Activated CD8-positive, alpha-beta memory T cell treated with anti-CD3 and anti-CD28 coated beads for 1 hour (primary cell): ENCODE measurements at places on chromosomes 2 and 18.

- no peak for DNase-seq
Observed at GRCh38 chr18:45386041-45386655, 229.1 kb upstream of the SLC14A2 start.

GRCh38 chr2:207153266-207153975 is 12.3 kb downstream of the KLF7 start:
- DNase-seq: no peak

DNA sequence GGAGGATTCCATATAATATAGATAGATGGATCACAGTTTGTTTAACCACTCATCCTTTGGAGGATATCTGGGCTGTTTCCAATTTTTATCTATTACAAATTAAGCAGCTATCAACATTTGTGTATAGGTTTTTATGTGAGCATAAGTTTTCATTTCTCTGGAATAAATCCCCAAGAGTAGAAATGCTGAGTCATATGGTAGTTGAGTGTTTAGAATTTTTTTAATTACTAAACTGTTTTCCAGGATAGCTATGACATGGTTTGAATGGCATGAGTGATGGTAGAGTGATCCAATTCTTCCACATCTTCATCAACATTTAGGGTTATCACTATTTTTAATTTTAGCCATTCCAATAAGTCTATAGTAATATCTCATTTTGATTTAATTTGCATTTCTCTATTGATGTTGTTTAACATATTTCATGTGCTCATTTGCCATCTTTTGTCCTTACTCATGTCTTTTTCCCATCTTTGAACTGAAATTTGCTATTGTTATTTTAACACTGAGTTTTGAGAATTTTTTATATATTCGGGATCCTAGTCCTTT is 31.4 kb downstream of the ABCB11 start:
- no peak for DNase-seq

DNA sequence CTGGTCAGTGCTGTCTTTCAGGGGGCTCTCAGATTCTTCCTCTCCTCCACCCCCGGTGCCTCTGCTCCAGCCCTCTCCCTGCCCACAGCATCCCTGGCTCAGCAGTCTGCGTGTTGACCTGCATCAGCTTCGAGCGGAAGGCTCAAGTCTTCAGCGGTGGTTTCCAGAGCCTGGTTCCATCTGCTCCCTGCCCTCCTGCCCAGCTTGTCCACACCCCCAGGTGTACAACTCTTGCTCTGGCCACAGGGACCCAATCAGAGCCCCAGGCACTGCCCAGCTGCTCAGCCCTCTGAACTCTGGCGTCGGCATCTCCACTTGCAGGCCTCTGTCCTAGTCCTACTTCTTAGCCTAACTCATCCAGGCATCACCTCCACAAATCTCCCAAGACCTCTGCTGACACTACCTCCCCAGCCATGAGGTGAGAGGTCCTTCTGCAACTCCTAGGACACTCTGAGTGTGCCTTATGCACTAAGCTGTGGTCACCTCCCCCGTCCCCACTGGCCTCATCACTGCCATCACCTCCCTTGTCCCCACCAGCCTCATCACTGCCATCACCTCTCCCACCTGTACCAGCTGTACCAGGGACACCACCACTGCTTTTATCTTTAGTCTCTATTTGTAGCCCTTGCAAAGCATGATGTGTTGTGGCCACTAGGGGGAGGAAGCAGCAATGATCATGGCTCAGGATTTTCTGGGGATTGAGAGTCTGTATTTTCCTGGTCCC is 60.9 kb downstream of the EDAR start:
- no peak for DNase-seq

DNA sequence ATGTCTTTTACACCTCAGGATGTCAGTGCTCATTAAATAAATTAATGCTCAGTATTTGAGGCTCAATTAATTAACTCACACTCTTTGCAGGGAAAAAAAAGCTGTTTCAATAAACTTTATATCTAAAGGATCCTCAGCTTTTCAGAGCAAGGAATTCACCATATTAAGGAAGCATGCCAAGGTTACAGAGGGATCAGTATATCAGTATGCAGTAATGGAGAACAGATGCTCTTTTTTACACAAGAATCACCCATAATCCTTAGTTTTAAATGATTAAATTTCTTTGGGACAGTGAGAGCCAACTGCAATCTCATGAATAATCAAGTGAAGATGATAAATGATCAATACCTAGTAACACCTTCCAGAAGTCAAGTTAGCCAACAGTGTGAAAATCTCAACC is 14.9 kb upstream of the LCT start:
- DNase-seq: no peak

DNA sequence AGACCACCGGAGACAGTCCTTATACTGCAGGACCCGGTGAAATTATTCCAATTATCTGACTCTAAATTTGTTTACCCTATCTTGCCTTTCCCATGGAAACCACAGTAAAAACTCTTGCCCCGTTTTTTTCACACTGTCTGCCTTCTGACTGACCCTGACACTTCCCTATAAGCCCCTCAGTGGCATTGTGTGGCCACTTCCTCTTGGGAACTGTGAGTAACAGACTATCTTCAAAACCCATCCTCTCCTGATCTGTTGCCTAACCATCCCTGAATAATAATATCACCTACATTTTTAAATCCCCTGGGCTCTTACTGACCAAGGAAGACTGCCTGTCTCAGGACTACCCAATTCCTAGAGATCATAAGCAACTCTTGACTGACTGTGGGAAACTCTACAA is 42.6 kb upstream of the RNF152 start:
- no peak for DNase-seq

DNA sequence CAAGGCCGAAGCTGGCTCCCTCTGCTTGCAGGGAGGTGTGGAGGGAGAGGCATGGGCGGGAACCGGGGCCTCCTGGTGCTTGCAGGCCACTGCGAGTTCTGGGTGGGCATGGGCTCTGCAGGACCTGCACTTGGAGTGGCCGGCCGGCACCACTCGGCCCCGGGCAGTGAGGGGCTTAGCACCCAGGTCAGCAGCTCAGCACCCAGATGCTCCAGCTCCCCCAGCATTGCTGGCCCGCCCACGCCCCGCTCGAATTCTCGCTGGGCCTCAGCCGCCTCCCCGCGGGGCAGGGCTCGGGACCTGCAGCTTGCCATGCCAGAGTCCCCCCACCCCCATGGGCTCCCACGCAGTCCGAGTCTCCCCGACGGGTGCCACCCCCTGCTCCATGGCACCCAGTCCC is 176.2 kb upstream of the FAM98A start:
- DNase-seq: no peak
